ENCODE measurements at places on chromosomes 11 and 22.

DNA sequence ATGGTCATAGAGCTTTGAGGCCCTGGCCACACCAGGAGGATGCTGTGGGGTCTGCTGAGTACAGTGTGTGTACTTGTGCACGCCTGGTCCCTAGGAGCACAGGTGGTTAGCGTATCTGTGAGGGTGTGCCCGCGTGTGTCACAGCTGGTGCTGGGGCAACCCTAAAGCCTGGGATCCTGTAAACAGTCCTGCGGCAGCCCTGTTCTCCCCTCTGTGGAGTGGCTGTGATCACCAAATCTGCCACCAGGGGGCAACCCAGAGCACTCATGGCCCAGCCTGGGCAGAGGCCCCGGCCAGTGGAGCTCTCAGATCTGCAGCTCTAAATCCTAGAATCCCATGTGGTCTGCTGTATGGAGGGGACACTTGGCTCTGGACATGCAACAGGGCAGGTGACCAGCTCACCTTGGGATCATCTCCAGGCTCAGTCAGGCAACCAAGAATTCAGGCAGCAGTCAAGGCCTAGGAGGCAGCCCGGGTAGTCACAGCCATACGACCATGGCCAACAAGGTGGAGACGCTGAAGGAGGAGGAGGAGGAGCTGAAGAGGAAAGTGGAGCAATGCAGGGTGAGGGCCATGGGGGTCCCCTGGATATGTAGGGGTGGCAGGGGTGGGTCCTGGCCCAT is 3.9 kb downstream of the SH3BP1 start:
- DNase-seq: peak; percentile 68

DNA sequence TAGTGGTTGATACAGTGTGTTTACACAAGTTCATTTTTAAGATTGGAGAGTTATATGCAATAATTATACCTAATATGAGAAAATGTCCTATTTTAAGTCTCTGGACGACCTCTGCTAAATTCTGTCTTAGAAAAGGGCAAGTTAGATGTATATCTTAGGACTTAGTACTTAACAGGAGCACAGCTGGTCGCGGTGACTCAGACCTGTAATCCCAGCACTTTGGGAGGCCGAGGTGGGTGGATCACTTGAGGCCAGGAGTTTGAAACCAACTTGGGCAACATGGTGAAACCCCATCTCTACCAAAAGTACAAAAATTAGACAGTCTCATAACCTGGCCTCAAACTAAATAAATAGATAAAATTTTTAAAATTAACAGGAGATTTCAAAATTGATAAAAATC is 27.2 kb downstream of the BSX start:
- DNase-seq: no peak

- no peak for DNase-seq
Measured at GRCh38 chr11:59283311-59283710, 70.6 kb upstream of the MPEG1 start.

DNA sequence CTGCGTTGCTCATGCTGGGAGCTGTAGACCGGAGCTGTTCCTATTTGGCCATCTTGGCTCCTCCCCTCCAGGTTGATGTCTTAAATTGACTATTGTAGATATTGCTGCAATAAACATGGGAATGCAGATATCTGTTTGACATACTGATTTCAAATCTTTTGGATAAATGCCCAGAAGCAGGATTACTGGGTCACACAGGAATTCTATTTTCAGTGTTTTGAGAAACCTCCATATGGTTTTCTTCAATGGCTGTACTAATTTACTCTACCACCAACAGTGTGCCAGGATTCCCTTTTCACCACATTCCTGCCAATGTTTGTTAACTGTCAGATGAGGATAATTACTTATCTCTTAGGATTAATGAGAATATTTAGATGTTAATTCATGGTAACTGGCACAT is 467.0 kb downstream of the LUZP2 start:
- no peak for DNase-seq

- no peak for DNase-seq
Measured at GRCh38 chr11:30916764-30917163, 330.6 kb upstream of the MPPED2 start.

DNA sequence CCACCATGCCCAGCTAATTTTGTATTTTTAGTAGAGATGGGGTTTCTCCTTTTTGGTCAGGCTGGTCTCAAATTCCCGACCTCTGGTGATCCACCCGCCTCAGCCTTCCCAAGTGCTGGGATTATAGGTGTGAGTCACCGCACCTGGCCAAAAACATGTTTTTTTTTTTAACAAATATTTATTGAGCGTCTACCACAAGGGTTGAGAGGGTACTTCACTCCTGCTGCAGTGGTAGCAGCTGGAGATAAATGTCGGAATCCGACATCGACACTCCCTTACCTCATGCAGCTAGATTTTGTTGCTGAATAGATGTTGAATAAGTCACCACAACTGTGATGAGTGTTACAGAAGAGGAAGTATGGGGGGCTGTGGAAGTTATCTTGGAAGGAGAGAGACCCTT is 971 bp downstream of the DNAJB13 start:
- no peak for DNase-seq

DNA sequence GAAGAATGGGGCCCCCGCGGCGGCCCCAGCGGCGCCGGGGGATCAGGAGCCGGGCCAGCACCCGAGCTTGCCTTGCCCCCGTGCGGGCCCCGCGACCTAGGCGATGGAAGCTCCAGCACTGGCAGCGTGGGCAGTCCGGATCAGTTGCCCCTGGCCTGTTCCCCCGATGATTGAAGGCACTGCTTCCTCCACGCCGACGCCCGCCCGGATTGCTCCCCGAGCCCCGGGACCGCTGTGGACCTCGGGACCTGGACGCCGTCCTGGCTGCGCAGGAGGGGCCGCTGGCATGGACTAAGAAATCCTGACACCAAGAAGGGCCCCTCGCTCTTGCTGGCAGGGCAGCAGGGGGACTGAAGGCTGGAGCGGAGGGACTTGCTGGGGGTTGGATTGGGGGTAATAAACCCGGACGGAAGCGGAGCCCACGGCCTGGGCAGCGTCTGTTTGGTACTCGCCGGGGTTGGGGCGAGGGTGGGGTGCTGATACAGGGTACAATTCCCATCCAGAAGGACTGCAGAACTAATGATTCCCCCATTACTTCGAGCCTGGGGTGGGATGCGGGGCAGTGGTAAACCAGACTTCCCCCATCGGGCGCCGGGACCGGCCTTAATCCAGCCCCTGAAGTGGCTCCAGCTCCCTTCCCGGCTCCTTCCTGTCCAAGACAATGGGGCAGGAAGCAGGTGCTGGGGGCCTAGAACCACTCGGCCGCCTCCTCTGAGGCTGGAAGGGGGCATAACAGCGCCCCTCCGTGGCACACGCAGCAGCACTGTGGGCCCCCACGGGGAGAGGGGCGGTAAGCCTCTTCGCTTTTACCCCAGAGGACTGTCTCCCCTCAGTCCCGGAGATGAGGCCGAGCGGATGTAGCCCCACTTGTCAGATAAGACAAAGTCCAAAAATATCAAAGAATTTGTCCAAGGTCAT is 1.0 kb downstream of the CCDC85B start:
- no peak for DNase-seq

DNA sequence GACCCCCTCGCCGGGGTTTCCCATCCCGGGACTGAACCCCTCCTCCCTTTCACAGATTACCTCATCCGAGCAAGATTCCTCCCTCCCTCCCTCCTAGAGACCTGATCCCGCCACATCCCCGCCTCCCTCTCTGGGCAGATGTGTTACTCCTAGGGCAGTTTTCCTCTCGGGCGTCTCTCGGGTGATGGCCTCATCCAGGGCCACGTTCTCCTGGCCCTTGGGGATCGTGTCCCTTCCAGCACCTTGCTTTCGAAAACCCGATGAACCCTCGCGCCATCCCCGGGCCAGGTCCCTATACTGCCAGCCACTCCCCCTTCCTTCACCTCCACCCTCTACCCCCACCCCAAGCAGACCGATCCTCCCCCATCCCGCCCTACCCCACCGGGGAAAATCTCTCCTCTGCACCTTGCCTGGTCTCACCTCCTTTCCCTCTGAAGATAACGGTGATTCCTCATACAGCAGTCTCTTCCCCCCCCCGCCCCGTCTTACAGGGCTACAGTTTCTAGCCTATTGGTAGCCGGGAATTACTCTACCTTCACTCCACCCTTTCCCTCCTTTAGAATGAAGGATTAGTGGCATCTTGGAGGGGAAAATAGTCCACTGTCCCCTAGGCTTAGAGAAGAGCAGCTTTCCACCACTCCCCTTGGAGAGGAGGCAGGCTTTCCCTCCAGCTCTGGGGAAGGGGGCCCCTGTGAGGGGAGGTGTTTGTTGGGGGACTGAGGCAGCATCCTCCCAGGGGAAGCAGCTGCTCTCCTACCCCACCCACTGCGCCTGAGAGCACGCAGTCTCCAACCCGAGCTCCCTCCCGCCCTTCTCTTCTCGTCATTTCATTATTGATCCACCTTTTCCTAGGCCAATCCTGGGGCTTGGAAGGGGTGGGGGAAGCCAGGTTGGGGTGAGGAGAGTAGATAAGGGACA is 1.2 kb downstream of the KMT2A start:
- DNase-seq: peak; percentile 39

GRCh38 chr11:77472991-77473800 is 698 bp downstream of the PAK1 start:
- peak; percentile 65 for DNase-seq

DNA sequence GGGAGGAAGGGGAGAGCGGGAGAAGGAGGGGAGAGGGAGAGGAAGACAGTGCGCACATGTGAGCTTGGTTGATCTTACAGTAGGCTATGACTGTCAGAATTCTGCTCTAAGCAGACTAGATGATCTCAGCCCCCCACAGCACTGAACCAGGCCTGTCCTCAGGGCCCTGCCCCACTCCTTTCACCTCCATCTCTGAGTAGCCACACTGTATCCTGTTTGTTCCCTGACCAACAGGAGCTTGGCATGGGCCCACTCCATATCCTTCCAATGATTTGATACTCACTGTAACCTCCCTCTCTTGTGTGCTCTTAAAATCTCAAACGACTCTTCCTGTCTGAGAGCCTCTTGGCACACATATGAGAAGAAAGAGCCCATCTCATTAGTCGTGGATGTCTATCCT is 86.1 kb upstream of the PARVA start:
- DNase-seq: no peak

DNA sequence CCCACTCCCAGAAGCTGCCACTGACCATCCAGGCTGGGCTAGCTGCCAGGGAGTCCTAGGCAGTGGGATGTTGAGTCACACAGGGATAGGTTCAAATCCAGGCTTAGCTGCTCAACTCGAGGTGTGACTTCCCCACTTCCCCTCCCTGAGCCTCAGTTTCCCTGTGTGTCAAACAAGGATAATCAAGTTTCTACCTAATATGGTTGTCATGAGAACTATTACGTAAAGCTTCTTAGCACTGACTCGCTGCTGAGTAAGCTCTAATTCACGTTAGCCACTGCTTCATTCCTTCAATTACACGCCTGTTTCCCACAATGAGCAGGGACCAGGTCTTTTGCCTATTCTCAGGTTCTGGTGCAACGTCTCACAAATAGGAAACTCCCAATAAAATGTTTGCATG is 67.7 kb downstream of the SEZ6L start:
- DNase-seq: no peak

- DNase-seq: no peak
Measured at GRCh38 chr11:74592063-74592440, 330 bp upstream of the POLD3 start.
